ENCODE measurements at places on chromosomes 4 and X.

DNA sequence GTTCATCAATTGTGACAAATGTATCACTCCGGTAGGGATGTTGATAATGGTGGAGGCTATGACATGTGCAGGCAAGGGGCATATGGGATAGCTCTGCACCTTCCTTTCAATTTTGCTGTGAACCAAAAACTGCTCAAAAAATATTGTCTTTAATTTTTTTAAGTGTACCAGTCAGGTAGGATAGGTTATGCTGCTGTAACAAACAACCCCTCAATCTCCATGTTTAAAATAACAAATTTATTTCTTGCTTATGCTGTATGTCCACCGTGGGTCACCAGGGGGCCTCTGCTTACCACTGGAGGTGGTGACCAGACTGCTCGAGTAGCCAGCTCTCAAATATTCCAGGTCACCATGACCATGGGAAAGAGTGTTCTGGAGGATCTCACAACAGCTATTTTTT, 23.4 kb upstream of the MSX1 start:
- DNase-seq, result no peak

DNA sequence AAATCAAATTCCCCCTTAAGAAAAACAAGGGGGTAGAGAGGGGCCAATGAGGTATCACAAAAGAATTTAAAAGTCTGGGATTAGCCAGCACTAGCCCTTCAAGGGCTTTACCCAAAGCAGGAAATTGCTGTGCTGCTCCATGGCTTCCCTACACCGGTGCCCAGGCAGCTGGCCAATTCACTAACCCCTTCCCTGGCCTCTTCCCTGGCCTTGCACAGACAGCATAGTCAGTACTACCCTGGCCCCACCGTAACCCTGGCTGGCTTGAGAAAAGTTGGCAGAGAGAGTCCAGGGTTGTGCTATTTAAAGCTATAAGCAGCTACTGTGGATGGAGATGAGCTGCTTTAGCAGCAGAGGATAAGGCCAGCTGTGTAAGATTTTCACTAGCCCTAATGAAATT, 43.1 kb downstream of the ADAMTS3 start:
- peak; percentile 82 for DNase-seq

DNA sequence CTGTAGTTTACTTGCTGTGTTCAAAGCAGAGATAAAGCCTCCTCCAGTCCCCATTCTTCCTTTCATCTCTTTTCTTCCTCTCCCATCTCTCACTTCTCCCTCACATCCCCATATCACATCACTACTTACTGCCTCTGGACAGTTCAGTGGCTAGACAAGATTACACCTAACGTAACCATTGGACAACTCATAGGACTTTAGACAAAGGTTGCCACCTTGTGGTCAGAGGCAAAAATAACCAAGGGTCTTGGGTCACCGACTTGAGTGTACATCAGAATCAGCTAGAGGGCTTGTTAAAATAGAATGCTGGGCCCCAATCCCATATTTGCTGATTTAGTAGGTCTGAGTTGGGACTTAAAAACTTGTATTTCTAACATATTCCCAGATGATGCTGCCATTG, 109.3 kb upstream of the DGKK start:
- DNase-seq, result peak; percentile 63

GRCh38 chr4:25814301-25815136, 48.3 kb downstream of the SEL1L3 start:
- peak; percentile 70 for DNase-seq

DNA sequence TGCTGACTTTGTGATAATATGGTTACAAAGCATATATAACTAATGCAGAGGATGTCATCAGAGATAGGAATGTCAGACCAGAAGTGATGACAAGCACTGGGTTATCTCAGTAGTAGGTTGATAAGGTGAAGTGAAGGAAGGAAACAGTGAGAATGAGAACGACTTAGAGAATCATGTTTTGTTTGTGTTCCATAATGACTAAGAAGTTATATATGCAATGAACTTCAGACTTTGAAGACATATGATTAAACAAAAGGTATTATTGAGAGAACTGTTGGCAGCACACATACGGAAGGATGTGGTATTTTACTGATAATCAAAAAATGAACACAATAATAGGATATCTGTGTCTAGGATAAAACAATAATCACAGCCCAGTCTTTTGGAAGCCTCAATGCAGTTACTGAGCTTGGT, 18.3 kb upstream of the HHIP start:
- peak; percentile 82 for DNase-seq

DNA sequence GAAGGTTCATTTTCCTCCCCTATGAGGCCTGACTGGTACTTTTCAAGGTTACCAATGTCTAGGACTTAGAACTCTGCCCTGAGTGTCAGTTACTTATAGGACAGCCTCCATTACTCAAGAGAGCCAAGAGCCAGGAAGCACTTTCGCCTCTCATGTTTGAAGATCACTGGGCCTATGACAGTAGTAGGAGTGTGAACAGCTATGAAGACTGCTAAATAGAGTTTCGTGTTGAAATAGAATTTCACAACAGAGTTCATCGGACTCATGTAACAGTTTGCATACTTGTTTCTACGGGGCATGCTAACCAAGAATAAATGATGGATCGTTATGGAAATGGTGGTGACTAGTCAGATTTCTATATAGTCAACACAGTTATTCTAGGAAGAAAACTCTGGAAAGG, 97.8 kb upstream of the GPC4 start:
- no peak for DNase-seq

GRCh38 chrX:29229802-29230201, 642.6 kb downstream of the IL1RAPL1 start:
- peak; percentile 28 for DNase-seq

- no peak for DNase-seq
Observed at GRCh38 chrX:145178268-145178667, 69.0 kb upstream of the SPANXN1 start.

GRCh38 chr4:72938516-72938915, 131.0 kb downstream of the COX18 start:
- no peak for DNase-seq

DNA sequence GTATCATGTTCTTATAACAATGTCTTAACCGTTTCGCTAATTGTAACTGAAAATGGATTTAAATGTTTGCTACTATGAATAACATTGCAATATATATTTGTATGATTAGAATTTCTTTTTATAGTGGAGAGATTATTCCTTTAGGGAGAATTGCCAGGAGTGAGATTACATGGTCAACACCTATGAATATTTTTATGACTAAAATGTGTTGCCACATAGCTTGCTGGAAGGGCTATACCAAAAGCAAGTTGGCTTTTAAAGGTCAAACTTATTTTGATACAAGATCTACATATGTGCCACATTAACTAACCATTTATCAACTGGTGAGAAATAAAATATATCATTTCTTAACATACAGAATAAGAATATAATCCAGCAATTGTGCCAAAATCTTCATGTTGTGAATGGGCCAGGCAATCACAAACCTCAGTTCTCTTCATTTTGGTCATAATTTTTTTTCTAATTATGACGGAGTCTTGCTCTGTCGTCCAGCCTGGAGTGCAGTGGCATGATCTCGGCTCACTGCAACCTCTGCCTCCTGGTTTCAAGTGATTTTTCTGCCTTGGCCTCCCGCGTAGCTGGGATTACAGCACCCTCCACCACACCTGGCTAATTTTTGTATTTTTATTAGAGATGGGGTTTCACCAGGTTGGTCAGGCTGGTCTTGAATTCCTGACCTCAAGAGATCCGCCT, 10.0 kb upstream of the EGF start:
- no peak for DNase-seq

GRCh38 chr4:139229534-139230039, 50.4 kb downstream of the MGARP start:
- peak; percentile 68 for DNase-seq

DNA sequence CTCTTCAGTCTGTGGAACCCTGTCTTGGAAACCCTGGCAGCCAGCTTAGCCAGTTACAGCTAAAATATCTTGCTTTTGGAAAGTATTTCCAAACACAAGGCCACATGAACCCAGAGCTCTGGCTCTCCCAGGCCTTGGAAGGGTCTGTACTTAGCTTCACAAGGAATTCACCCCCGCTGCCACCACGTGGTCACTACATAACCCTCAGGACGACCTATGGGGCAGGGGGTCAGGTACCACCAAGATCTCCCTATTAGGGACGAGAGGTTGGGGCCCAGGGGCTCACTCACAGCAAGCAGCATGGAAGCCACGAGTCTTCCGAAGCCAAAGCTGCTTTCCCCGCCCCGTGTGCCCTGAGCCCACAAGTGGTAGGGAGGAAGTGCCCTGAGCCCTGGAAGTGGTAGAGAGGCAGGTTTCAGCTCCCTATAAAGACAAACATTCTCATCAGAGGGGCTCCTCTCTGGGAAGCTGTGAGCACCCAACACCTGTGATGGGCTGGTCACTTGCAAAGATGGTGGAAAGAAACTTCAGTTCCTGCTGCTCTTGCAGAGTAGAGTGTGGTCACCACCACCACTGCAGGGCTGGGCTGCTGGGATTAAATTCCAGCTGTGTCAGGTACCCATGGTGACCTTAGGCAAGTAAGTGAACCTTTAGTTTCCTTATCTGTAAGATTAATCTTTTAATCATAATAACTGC, 4.7 kb upstream of the JAKMIP1 start:
- no peak for DNase-seq

DNA sequence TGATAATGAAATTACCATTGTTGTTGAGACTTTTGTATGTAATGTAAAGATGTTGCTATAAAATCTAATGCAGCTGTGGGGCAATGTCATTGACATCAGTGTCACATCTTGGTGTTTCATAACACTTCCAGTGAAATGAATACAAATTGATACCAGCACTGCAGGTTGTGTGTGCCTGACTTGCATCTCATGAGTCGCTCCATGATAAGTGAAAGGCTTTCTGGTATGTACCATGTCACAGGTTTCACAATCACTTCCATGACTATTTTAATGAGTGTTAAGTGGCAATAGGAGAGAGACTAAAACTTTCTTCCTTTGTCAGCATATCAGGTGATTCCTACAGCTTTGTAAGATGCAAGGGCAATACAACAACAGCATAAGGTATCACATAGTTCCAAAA, 94.4 kb downstream of the ABCB7 start:
- DNase-seq, result peak; percentile 15

GRCh38 chr4:165656829-165657490, 216.1 kb upstream of the TLL1 start:
- no peak for DNase-seq

DNA sequence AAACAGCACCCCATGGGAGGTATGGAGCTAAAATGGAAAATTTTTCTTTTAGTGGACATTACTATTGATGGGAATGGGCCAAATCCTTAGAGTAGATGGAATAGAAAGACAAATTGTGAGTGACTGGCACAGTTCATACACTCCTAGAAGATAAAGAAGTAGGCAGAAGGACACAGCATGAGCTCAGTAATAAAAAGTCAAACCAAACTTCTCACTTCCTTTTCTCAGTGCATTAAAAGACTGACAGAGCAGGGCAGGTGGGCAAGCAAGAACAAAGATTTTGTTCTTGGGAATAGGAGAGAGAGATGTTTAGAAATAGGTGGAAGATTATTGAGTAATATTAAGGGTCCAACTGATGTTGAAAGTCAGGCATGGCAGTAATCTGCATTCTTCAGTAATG, 132.5 kb downstream of the ATP10D start:
- no peak for DNase-seq

- DNase-seq, result peak; percentile 17
Observed at GRCh38 chrX:150086371-150086770, 148.1 kb upstream of the EOLA2 start.

DNA sequence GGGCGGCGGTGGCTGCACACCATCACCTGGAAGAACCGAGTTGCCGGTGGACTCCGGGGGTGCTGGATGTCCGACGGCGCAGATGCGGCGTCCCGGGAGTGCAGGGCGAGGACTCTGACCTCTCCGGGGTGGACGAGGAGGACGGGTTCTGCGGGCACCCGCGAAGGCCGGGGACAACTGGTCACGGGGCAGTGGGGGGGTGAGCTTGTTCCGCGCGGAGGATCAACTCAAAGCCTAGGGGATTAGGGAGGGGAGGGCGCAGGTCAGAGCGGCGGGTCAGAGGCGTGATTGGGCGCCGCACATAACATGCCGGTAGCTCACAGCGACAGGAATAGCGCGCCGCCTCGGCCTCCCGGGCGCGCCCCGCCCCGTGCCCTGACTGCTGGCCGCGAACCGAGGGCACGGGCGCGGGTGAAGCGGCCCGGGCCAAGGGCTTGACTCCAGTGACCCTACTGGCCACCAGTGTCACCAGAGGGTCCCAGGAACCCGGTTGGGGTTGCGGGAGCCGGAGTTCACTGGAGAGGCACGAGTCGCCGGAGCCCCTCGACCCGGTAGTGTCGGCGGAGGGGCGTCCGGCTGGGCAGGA, at the start of gene KLHL34:
KLHL34 (minus strand) TSS at position 179 of the 586 bp plus-strand sequence. CDS start 542 bp downstream, outside the sequence.
- DNase-seq, result no peak

- peak; percentile 9 for DNase-seq
Observed at GRCh38 chrX:39957816-39958566, 139.8 kb downstream of the BCOR start.

GRCh38 chrX:150306002-150306401, 57.1 kb upstream of the MAMLD1 start:
- DNase-seq, result no peak

- no peak for DNase-seq
Observed at GRCh38 chr4:24574236-24574635, 10.1 kb downstream of the DHX15 start.

- no peak for DNase-seq
Observed at GRCh38 chr4:184721254-184721653, 12.6 kb downstream of the CENPU start.

DNA sequence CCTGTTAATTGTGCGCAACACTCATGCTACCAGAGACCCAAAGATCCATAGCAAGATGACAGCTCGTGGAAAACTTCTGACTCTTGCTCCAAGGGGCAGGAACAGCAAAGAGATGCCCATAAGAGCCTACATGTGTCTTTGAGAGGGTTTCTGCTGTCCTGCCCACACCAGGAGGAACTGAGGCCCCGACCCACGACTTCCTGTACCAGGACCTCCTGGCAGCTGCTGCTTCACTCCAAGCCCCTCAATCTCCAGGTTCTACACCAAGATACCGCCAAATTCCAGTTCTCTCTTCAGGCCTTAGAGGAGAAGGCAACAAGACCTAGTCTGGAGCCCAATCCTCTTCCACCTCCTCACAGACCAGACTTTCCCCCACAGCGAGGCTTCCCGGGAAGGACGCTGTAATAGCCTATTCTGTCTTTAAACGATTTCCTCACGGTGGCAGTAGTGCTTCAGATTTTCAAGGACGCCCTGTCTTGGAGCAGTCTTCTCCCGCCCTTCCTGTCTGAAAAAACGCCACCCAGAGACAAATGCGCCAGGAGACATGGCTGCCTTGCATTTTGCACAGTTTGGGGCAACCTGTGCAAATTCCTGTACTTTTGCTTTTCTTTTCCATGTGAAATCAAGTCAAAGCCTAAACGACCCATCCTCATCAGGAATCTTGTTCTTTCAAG, 230.2 kb upstream of the STK26 start:
- peak; percentile 87 for DNase-seq

- DNase-seq, result peak; percentile 88
Observed at GRCh38 chr4:8303485-8304281, 34.1 kb downstream of the HTRA3 start.
